Activated CD4-positive, alpha-beta T cell treated with anti-CD3 and anti-CD28 coated beads for 36 hours (primary cell): ENCODE measurements at places on chromosomes 16 and 17. TPM values are rescaled to one million over a fixed set of nuclear protein-coding genes. Genes with fewer than 3 reads are reported as not detected.
A peak's percentile ranks its signal among the peaks of the same experiment; 100 is the strongest.

- DNase-seq: no peak
These were observed 441.3 kb downstream of the SHISA9 start for GRCh38 chr16:13342675-13343074.

DNA sequence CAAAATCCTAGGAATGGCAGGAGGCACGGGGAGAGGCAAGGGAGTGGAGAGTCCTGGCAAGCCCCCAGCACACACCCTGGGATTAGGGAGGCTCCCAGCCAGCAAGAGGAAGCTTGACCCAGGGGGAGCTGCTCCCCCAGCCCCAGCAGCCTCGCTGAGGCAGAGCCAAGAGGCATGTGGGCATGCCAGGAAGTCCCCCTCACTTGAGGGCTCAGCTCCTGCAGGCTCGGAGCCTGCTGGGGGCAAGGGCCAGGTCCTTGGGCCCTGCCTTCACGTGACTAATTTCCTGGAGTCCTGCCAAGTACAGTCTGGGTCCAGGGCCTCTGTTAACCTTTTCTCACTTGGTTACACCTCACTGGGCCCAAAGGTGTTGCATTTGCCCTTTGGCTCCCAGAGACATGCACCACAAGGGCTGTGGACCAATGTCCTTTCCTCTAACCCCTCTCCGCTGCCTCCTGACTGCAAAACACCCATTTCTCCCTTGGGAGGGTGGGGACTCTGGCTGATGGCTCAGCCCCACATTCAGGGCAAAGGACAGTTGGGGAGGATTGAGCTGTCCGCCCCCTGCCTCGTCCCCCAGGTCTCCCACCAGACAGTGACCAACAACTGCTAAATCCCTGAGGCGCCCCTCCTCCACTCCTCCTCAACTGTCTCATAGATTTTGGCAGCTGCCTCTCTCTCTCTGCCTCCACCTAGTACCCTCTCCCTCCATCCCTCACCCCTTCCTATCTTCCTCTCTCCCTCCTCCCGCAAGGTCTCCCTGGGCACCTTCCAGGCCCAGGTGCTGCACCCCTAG lies 4.4 kb upstream of the SLC47A2 start:
- DNase-seq: no peak

FA2H gene
- total RNA-seq: not detected

MYH8 gene
- total RNA-seq: not detected

DNA sequence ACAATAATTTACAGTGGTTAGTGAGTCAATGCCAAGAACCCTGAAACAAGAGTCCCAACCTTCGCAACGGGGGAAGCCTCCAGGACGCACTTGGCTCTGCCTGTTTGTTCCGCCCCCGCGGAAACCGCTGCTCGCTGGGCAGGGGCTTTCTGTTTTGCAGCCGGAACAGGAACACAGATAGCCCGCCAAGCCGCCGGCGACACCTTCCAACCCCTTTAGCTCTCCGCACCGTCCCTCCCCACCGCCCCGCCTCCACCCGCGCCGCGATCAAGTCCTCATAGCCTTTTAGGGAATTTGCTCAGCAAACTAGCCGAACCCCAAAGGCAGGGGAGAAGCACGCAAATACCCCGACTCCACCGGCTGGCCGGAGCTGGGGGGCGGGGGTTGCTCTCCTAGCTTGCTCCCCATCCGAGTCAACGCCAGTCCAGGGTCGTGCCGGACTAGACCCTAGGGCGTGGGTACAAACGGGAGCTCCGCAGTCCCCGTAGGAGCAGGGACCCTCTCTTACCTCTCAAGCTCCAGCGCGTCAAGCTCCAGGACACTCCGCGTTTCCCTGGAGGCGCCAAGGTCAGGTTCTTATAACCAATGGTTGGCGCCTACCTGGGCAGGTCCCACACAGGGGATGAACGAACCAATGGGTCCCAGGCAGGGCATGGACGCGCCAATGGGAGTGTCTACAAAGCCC lies at the start of gene SLFN13:
TSS of gene SLFN13 (minus strand) at position 553 of the 685 bp plus-strand sequence. CDS start 3,086 bp downstream, outside the sequence.
- DNase-seq: peak; percentile 97

- no peak for DNase-seq
These were observed 12.1 kb downstream of the CYB561 start for GRCh38 chr17:63433746-63434591.

DNA sequence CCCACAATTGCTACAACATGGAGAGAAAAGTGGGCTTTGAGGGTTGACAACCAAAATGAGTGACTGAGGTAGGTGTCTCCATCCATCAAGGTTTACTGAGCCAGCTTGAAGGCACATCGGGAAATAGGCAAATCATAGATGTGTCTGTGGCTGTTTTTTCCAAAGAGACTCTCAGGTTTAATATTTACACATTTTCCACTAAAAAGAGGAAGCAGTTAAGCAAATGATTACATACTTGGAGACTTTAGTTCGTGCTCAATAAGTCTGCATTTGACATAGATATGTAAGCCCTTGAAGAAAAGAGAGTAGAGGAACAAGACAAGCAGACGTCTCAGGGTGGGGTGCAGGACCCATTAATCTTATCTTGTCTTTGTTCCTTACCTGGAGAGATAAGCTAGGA lies 148.9 kb upstream of the COX10 start:
- no peak for DNase-seq

DNA sequence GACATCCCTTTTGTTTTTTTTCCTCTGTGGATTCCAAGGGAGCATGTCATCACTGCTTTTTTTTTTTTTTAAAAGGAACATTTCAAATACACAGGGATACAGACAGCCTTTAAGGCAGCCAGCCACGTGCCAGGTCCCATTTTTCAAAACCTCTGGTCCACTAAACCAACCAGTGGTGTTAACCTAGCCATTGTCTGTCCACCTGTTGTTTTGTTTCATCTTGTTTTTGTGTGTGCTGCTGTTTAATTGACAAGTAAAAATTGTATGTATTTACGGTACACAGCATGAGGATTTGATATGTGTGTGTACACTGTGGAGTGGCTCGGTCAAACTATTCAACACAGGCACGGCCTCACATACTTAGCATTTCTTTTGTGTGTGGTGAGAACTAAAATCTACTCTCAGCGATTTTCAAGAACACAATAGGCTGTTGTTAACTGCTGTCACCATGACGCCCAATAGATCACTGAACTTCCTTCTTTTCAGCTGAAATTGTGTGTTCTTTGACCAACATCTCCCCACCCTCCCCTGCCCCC lies 19.2 kb downstream of the TMEM114 start:
- no peak for DNase-seq

TBX6 gene
- 2.7 TPM for total RNA-seq

TERF2IP gene
- 72.6 TPM for total RNA-seq

GRCh38 chr16:85330006-85330693 lies 217.9 kb upstream of the CIBAR2 start:
- no peak for DNase-seq

RNF227 gene
- 3.8 TPM for total RNA-seq

- no peak for DNase-seq
These were observed 43.4 kb downstream of the SPOP start for GRCh38 chr17:49634485-49634860.

GPR139 gene
- not detected for total RNA-seq

DNA sequence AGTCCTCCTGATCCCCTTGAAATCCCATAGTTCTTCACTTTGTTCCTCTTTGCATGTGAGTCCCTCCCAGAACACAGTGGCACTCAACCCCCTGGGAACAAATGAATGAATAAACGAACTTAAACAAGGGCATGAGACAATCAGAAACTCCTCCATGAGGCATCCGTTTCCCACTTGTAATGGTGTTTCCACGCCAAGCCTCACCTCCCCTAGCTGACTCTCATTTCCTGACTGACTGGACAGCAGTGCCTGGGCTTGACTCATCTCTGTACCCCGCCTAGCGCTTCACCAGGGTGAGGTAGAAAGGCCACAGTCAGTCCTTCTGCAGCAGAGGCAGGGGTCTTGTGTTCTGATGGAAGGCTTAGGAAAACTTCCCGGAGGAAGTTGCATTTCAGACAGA lies 14.2 kb downstream of the KIF1C start:
- peak; percentile 70 for DNase-seq

PPY gene
- not detected for total RNA-seq

TP53TG3C gene
- not detected for total RNA-seq

TBC1D3 gene
- total RNA-seq: not detected

DNA sequence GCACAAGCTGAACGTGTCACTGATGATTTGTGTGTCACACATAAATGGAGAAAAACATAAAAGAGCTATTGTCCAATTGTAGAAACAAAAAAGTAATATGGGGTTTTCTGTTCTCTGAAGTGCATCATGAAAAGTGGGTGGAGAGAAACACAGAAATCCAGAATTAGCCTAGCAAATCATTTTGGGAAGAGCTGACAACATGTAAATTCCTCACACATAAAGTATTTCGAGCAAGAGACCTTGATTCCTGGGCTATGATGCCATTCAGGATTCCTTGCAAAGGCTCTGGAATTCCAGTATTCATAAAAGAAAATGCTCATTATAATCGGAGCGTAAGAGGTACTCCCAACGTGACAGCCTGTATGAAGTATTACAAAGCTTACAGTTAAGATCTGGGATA lies 1.1 kb downstream of the DCUN1D3 start:
- no peak for DNase-seq

DNA sequence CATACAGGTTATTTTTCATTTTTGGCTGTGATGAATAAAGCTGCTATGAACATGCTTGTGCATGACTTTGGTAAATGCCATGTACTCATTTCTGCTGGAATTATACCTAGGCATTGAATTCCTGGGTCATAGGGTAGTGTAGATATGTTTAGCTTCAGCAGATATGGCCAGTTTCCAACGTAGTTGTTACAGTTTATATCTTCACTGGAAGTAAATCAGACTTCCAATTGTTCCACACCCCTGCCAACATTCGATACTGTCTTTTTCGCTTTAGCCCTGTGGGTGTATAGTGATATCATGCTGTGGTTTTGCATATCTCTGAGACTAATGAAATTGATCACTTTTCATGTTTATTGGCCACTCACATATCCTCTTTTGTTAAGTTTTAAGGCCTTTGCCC lies 50.4 kb downstream of the ARHGAP27 start:
- no peak for DNase-seq

- no peak for DNase-seq
These were observed 5.6 kb upstream of the ST3GAL2 start for GRCh38 chr16:70444249-70445063.

DNA sequence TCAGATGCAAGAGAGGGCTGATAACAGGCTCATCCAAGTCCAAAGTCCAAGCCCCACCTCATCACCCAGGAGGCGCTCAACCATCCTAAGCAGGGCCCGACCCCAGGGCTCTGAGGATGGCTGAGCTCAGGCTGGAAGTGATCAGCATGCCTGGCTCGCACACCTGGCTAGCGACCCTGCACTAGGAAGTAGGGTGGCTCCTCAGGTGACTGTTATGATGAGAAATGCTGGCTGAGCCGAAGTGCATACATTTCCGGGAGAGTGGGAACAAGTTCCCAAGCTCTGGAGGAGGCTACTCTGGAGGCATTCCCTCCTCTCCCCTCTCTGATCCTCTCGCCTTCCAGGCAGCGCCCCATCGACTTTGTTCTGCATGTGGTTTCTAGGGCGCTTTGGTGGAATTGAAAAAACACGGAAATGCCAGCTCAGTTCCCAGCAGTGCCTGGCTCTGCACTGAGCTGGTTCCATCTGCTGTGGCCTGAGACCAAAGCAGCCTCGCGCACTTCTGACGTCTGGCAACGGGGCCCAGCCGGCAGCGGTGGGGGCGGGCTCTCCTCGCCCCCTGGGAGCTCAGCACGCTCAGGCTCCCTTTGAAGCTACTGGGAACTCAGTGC lies 130.3 kb downstream of the IRF8 start:
- DNase-seq: no peak

- no peak for DNase-seq
These were observed 3.5 kb downstream of the CORO7 start for GRCh38 chr16:4412854-4413253.

GRCh38 chr17:76969598-76970172 lies 101.5 kb downstream of the MGAT5B start:
- DNase-seq: no peak

GRCh38 chr16:78298986-78299385 lies 199.5 kb downstream of the WWOX start:
- no peak for DNase-seq

GRCh38 chr16:28087675-28088300 lies 24.3 kb upstream of the GSG1L start:
- peak; percentile 17 for DNase-seq

LRRC36 gene
- total RNA-seq: 0.51 TPM

DNA sequence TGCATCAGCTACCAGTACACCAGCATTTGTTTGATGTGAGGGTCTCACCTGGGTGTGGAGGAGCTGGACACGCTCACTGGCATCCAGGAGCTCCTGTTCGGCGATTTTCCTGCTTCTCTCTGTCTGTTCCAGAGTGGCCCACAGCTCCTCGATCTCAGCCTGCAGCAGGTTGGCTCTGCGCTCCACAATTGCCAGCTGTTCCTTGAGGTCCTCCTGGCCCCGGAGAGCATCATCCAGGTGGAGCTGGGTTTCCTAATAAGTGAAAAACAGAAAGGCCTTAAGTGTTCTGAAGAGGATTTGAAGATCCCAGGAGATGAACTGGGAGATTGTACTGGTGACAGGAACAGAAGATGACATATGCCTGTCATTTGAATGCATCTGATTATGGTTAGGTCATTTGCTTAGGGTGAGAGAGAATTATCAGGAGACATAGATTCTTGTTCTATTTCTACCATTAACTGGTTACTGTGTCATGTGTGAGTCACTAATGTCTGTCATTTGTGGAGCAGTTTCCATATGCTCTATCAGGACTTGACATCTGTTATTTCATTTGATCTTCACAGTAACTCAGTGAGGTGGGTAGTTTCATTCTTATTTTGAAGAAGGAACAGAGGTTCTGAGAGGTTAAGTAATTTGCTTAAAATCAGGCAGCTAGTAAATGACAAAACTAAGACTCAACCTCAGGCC lies 21.5 kb upstream of the MYH13 start:
- no peak for DNase-seq

DNA sequence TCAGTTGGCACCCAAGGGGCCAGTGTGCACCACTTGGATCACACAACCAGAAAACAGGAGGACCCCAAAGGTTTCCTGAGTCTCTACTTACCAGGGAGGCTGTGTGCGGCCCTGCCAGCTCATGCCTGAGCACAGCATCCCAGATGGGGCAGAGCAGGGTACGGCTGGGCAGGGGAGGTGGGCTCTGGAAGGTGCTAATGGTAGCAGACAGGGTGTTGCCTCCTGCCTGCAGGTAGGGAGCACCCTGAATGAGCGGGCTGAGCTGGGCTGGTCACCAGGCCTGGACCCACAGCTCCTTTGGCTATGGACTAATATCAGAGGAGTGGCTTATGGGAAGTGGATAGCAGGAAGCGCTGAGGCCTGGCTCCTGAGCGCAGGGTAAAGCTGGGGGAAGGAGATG lies 14.6 kb downstream of the RECQL5 start:
- no peak for DNase-seq

MSI2 gene
- 55.3 TPM for total RNA-seq
